Natural killer cell treated with Interleukin-12 subunit alpha and Interleukin-12 subunit beta and Interleukin-15 and Interleukin-18, amount 100 ng/mL, for 72 hours (primary cell): ENCODE measurements at places on chromosomes 4 and X. TPM values are rescaled to one million over a fixed set of nuclear protein-coding genes. Genes with fewer than 3 reads are reported as not detected.

Gene ZNF630
- total RNA-seq: 2.3 TPM

Gene QDPR
- total RNA-seq: 28.2 TPM

Gene SPARCL1
- not detected for total RNA-seq

Gene FHIP1A
- total RNA-seq: 0.39 TPM

Gene HSFX2
- not detected for total RNA-seq

Gene VCX3B
- not detected for total RNA-seq

Gene SYN1
- 0.92 TPM for total RNA-seq

Gene ZNF81
- 13.3 TPM for total RNA-seq

Gene CCNA2
- 46.3 TPM for total RNA-seq

Gene ARHGAP36
- not detected for total RNA-seq

Gene KDM5C
- 197 TPM for total RNA-seq

Gene FGG
- not detected for total RNA-seq

Gene TLL1
- total RNA-seq: not detected

Gene MAGEB17
- total RNA-seq: not detected

Gene UGT2A1
- not detected for total RNA-seq

DNA sequence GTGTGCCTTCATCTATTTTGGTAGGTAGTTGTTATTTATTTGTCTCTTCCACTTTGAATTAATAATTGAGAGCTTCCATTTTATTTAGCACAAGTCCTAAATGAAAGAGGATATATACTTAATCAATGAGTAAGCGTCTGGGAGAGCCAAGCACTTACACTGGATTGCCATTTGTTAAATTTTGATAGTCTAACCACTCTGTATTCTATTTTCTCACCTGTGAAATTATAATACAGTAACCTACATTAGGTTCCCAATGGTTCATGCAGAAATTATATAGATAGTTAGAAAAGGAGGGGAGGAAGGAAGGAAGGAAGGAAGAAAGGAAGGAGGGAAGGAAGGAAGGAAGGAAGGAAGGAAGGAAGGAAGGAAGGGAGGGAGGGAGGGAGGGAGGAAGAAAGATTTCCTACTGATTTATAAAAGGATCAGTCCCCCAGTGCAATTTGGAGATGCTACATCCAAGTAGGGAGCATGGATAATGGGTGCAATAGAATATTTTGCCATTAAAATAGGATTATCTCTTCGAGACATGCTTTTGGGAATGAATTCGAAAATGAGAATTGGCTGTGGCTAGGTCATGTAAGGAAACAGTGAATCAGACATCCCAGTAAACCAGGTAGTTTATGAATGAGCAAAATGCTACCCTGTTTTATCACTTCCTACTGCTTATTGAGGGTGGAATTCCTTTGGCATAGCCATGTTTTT is 239.8 kb downstream of the PCDH7 start:
- no peak for DNase-seq
- H3K27ac ChIP-seq: no peak overlapping the region
- no peak overlapping the region for H3K4me3 ChIP-seq
- no peaks in the 10 kb centered on the region for H3K4me1 ChIP-seq
- no peaks in the 10 kb centered on the region for H3K27me3 ChIP-seq

GRCh38 chrX:13008851-13009250 is 33.9 kb downstream of the TMSB4X start:
- H3K27me3 ChIP-seq: no peaks in the 10 kb centered on the region
- H3K36me3 ChIP-seq: no peaks in the 10 kb centered on the region
- no peak overlapping the region for H3K4me3 ChIP-seq
- H3K4me1 ChIP-seq: peaks cover 30% of the 10 kb centered on the region
- no peak overlapping the region for H3K27ac ChIP-seq

GRCh38 chrX:14409341-14409740 is 120.0 kb upstream of the GLRA2 start:
- no peak for DNase-seq
- no peak overlapping the region for H3K4me3 ChIP-seq
- H3K36me3 ChIP-seq: no peaks in the 10 kb centered on the region
- H3K27me3 ChIP-seq: peaks cover 3% of the 10 kb centered on the region

DNA sequence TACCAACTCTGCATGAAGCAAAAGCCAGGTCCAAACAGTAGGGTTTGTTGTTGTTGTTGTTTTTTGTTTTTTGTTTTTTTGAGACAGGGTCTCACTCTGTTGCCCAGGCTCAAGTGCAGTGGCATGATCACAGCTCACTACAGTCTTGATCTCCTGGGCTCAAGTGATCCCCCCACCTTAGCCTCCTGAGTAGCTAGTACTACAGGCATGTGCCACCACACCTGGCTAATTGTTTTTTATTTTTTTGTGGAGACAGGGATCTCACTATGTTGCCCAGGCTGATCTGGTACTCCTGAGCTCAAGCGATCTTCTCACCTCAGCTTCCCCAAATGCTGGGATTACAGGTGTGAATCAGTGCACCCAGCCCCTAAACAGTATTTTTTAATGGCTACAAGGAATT is 6.2 kb downstream of the S100P start:
- no peaks in the 10 kb centered on the region for H3K27me3 ChIP-seq
- peaks cover 18% of the 10 kb centered on the region for H3K36me3 ChIP-seq
- peaks cover 43% of the 10 kb centered on the region for H3K4me1 ChIP-seq
- no peak overlapping the region for H3K4me3 ChIP-seq
- peak overlapping the region; percentile 52 for H3K27ac ChIP-seq

GRCh38 chr4:32462944-32463343 is 1742.8 kb downstream of the PCDH7 start:
- no peak overlapping the region for H3K4me3 ChIP-seq
- H3K27me3 ChIP-seq: no peaks in the 10 kb centered on the region
- no peaks in the 10 kb centered on the region for H3K4me1 ChIP-seq
- no peak overlapping the region for H3K27ac ChIP-seq

- H3K4me3 ChIP-seq: peak overlapping the region; percentile 38
- no peaks in the 10 kb centered on the region for H3K36me3 ChIP-seq
Measured at GRCh38 chrX:45515262-45516215, 314.9 kb upstream of the DIPK2B start.

- no peak for DNase-seq
- H3K4me3 ChIP-seq: no peak overlapping the region
- H3K4me1 ChIP-seq: peaks cover 14% of the 10 kb centered on the region
Measured at GRCh38 chrX:110044346-110045249, 41.7 kb downstream of the TMEM164 start.

DNA sequence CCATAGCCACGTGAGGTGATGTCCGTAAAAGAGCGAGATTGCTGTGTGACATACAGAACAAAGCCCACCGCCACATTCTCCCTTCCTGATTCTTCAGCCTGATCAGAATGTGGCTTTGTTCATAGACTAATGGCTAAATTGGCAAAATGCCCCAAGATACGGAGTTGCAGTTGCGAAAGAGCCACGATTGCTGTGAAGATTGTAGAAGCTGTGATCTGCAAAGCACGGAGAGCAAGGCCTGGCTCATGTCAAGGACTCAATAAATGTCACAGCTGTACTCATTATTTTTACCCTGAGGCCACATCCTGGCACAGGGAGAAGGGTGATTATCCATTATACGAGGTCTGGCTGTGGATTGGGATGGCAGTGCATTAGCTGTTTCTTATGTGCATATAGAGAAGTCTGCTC is 34.2 kb downstream of the ARSD start:
- no peak overlapping the region for H3K27ac ChIP-seq
- peaks cover 26% of the 10 kb centered on the region for H3K4me1 ChIP-seq
- DNase-seq: no peak

- no peaks in the 10 kb centered on the region for H3K4me1 ChIP-seq
- no peaks in the 10 kb centered on the region for H3K36me3 ChIP-seq
- no peak for DNase-seq
- no peak overlapping the region for H3K27ac ChIP-seq
Measured at GRCh38 chr4:150308824-150309472, 230.7 kb downstream of the DCLK2 start.

GRCh38 chrX:48835524-48836329 is at the start of gene PCSK1N:
TSS of gene PCSK1N (minus strand) at chrX:48835610. CDS start at chrX:48835532, 78 bp downstream.
- no peaks in the 10 kb centered on the region for H3K36me3 ChIP-seq
- H3K27me3 ChIP-seq: peaks cover 31% of the 10 kb centered on the region
- H3K27ac ChIP-seq: no peak within 1 kb of the TSS
- peaks cover 10% of the 10 kb centered on the region for H3K4me1 ChIP-seq
- DNase-seq: no peak

GRCh38 chr4:140312100-140312499 is 61.3 kb upstream of the SCOC start:
- no peak overlapping the region for H3K4me3 ChIP-seq
- peaks cover 6% of the 10 kb centered on the region for H3K27me3 ChIP-seq
- H3K36me3 ChIP-seq: no peaks in the 10 kb centered on the region
- no peak overlapping the region for H3K27ac ChIP-seq
- DNase-seq: no peak
- no peaks in the 10 kb centered on the region for H3K4me1 ChIP-seq

DNA sequence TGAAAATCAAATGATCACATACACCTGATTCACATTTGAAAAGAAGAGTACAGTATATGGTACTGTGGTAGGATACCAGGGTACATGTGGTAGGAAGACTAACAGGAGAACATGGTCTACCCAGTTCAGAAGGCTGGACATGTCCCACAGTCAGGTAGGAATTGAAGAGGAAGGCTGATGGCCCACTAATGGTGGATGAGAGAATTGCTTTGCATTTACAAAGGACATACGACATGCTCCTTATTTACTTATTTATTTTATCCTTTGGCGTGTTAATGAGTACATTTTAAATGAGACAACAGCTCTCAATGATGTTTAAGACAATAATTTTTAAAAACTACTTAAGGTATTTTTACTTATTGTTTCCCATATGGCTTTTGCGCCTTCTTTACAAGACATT is 106.7 kb upstream of the BMP2K start:
- no peak overlapping the region for H3K27ac ChIP-seq
- DNase-seq: no peak
- peaks cover 8% of the 10 kb centered on the region for H3K27me3 ChIP-seq
- H3K4me1 ChIP-seq: peaks cover 4% of the 10 kb centered on the region
- no peak overlapping the region for H3K4me3 ChIP-seq

GRCh38 chr4:162163892-162164759 is at the start of gene FSTL5:
TSS of gene FSTL5 (minus strand) at chr4:162164000. CDS start at chr4:162111396, 52,604 bp downstream.
- no peak for DNase-seq
- no peaks in the 10 kb centered on the region for H3K4me1 ChIP-seq
- H3K27ac ChIP-seq: no peak within 1 kb of the TSS
- no peaks in the 10 kb centered on the region for H3K36me3 ChIP-seq
- no peak within 1 kb of the TSS for H3K4me3 ChIP-seq
- H3K27me3 ChIP-seq: no peaks in the 10 kb centered on the region

GRCh38 chrX:127112726-127113125 is 293.2 kb downstream of the PRR32 start:
- no peaks in the 10 kb centered on the region for H3K4me1 ChIP-seq
- H3K4me3 ChIP-seq: no peak overlapping the region
- no peaks in the 10 kb centered on the region for H3K27me3 ChIP-seq

GRCh38 chr4:135269125-135269890 is 1067.7 kb upstream of the PABPC4L start:
- no peaks in the 10 kb centered on the region for H3K4me1 ChIP-seq
- DNase-seq: no peak
- no peak overlapping the region for H3K4me3 ChIP-seq
- no peak overlapping the region for H3K27ac ChIP-seq

DNA sequence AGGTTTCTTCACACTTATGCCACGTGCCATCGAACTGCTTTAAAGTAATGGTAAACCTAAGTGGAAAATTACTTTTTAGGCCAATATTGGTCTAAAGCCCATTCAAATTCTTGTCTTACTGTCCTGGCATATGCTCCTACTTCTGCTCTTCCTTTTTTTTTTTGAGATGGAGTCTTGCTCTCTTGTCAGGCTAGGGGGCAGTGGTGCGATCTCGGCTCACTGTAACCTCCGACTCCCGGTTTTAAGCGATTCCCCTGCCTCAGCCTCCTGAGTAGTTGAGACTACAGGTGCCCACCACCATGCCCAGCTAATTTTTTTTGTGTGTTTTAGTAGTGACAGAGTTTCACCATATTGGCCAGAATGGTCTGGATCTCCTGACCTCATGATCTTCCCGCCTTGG is 129.0 kb upstream of the TECRL start:
- H3K36me3 ChIP-seq: no peaks in the 10 kb centered on the region
- no peak for DNase-seq
- no peak overlapping the region for H3K4me3 ChIP-seq
- H3K4me1 ChIP-seq: no peaks in the 10 kb centered on the region
- H3K27me3 ChIP-seq: no peaks in the 10 kb centered on the region

GRCh38 chr4:76300012-76300411 is 6.5 kb upstream of the STBD1 start:
- H3K4me1 ChIP-seq: peaks cover 39% of the 10 kb centered on the region
- no peak overlapping the region for H3K27ac ChIP-seq
- H3K4me3 ChIP-seq: no peak overlapping the region
- H3K27me3 ChIP-seq: peaks cover 9% of the 10 kb centered on the region
- peaks cover 36% of the 10 kb centered on the region for H3K36me3 ChIP-seq

- H3K27ac ChIP-seq: no peak overlapping the region
- no peak for DNase-seq
- H3K36me3 ChIP-seq: peaks cover 37% of the 10 kb centered on the region
- H3K4me3 ChIP-seq: no peak overlapping the region
- no peaks in the 10 kb centered on the region for H3K27me3 ChIP-seq
- H3K4me1 ChIP-seq: peaks cover 26% of the 10 kb centered on the region
Measured at GRCh38 chrX:40637687-40638086, 9.7 kb downstream of the CXorf38 start.

- H3K27ac ChIP-seq: peak overlapping the region; percentile 37
- no peak for DNase-seq
- H3K36me3 ChIP-seq: no peaks in the 10 kb centered on the region
- no peak overlapping the region for H3K4me3 ChIP-seq
Measured at GRCh38 chr4:169071747-169072146, 61.7 kb upstream of the CBR4 start.

- H3K27ac ChIP-seq: no peak overlapping the region
- no peaks in the 10 kb centered on the region for H3K27me3 ChIP-seq
- no peaks in the 10 kb centered on the region for H3K4me1 ChIP-seq
Measured at GRCh38 chr4:91681544-91681943, 622.2 kb upstream of the GRID2 start.

DNA sequence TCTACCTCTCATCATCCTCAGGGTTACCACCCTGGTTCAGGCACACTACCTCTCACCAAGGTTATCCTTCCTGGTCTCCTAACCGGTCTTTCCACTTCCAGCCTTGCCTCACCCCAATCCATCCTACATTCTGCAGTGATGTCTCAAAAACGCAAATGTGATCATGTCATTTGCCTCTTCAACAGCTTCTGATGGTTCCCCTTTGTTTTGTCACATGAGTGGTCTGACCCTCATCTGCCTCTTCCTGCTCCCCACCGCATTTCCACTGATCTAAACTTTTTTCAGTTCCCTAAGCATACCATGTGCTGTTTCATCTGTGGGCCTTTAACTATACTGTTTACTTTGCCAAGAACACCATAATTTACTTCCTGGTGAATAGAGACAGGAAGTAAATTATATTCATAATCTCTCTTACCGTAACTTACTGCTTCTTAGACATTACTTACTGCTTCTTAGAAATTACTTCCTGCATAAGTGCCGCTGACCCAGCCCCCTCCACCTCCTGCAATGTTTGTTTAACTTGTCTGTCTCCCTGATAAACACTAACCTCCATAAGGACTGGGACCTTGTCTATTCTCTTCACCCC is 27.1 kb upstream of the NSUN7 start:
- no peaks in the 10 kb centered on the region for H3K4me1 ChIP-seq
- H3K4me3 ChIP-seq: no peak overlapping the region
- no peak overlapping the region for H3K27ac ChIP-seq
- no peaks in the 10 kb centered on the region for H3K36me3 ChIP-seq

GRCh38 chrX:43008356-43008755 is 230.4 kb upstream of the PPP1R2C start:
- no peak overlapping the region for H3K4me3 ChIP-seq
- no peaks in the 10 kb centered on the region for H3K27me3 ChIP-seq
- H3K36me3 ChIP-seq: no peaks in the 10 kb centered on the region
- DNase-seq: no peak
- H3K27ac ChIP-seq: no peak overlapping the region
- H3K4me1 ChIP-seq: peaks cover 6% of the 10 kb centered on the region
